IMR-90 (cell line): ENCODE measurements at places on chromosomes 1 and 21. TPM values are rescaled to one million over a fixed set of nuclear protein-coding genes. Genes with fewer than 3 reads are reported as not detected.

DNA sequence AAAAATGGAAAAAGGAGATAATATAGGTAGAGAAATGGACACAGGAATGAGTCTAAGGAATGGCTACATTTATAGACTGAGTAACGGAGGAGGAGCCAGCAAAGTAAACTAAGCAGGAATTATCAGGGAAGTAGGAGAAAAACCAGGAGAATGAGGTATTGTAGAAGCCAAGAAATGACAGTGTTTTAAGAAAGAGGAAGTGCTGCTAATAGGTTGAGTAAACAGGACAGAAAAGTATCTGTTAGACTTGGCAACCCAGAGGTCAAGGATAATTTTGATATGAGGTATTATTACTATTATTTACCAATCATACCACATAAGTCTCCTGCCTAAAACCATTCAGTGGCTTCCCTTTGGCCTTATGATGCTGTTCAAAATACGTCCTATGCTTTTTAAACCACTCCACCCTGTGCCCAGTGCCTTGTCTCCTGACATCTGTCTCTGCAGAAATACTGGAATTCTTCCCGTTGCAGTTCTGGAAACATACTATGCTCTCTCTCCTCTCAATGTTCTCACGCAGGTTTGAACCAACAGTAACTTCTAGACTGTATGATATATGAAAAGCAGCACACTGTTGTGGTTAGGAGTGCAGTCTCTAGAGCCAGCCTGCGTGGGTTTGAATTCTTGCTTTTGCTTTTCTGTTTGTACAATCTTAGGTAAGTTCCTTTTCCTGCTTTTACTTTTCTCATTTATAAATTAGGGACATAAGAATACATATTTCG, 24.6 kb upstream of the NEK7 start:
- no peak for DNase-seq

DNA sequence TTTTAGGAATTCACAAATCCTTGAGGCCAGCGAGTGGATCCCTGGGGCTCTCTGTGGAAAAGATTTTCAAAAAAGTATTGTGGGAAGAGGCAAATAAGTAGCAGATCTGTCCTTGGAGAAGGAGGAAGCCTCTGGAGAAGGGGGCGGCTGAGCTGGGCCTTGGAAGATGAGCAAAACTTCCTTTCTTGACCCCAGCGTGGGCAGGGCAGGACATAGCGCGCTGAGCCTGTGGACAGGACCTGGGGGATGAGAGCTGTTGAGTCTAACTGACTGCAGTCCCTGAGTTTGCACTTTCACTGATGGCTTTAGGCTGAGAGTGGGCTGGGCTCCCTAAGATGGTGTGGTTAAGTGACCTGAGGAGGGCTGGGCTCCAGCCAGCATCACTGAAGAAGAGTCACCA, 170.2 kb upstream of the GALNT2 start:
- no peak for DNase-seq

GRCh38 chr1:111596499-111596898, 23.1 kb upstream of the RAP1A start:
- no peak for DNase-seq

GRCh38 chr1:200749090-200749489, 10.4 kb downstream of the CAMSAP2 start:
- no peak for DNase-seq

The OVAAL gene
- not detected in 2 replicates for polyA plus RNA-seq

DNA sequence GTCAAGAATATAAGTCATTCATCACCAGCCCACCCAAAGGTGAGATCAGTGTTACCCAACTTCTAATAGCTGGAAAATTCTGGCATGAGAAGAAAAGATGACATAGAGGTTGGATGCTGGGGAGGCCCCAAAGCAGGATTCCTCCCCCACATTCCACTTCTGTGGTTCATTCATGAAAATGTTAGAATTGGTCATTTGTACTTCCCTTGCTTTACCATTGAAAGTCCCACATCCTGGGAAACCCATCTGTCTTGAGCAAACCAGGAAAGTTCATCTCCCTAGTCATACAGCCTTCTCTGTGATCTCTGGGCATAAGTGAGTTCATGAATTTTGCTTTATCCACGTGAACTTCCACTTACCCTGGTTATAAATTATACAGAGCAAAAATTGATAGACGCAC, 66.8 kb downstream of the SERINC2 start:
- peak; percentile 34 for DNase-seq

DNA sequence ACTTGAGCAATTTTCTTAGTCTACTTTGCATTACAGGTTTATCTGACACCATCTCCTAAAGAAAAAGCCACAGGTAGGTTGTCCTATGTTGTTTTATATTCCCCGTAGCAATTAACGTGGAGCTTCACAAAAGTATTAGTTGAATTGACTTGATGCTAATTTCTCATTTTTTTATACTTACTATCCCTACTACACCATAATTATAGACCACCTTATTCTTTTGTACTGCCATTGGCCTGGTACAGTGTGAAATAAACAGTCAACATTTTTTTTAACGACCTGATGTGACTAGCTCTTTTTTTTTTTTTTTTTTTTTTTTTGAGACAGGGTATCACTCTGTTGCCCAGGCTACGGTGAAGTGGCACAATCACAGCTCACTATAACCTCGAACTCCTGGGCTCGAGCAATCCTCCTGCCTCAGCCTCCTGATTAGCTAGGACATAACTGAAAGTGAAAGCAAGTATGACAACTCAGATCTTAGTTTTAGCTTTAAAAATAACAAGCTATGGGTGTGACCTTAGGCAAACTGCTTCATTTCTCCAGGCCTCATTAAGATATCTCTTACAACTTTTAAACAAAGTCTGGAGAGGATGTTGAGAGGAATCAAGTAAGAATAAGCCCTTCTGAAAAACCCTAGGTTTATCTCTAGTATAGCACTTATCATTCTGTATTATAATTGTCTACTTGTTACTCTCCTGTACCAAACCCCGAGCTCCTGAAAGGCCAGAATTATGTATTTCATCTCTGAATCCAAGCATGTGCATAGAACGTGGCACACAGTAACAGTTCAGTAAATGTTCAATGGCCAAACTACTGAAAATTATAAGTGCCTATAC, 49.5 kb downstream of the LUZP1 start:
- peak; percentile 37 for DNase-seq

GRCh38 chr21:42514883-42515228, 1.2 kb downstream of the SLC37A1 start:
- DNase-seq, result no peak

GRCh38 chr1:189616893-189617292, 860.8 kb downstream of the BRINP3 start:
- peak; percentile 37 for DNase-seq

DNA sequence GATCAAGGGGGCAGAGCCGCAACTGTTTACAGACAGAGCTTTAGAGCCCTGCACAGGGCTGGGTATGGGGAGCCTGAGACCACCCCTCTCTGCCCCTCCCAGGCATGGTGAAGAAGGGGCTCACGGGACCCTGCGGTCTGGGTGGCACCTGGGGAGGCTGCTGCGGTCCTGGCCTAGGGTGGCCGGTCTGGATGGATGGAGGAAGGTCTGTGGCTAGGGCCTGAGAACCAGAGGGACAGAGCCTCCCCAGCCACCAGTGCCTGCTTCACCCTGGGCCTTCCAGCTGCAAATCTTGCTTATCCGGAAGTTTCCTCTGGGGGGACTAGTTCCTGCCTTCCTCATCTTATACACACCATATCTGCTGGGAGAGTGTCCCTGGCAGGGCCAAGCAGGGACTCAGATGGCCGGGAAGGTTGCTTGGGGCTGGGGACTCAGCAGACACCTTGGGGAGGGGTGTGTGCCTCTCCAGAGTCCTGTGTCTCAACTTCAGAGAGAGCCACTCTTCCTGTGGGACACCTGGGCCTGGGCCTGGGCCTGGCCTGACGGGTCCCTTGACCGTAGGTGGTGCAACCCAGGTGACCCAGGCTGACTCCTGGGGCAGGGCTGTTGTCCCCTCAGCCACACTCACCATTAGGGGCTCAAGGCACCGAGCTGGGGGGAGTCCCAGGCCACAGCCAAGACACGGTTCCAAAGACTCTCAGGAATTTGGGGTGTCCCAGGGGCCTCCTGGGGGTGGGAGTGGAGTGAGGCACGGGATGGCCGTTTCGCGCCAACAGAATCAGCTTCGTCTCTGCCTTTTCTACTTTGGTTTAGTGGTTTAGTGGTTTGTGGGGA, 52.0 kb upstream of the ACTRT2 start:
- DNase-seq, result no peak

- no peak for DNase-seq
These were observed 6.9 kb downstream of the MT1HL1 start for GRCh38 chr1:236997361-236997760.

GRCh38 chr1:216596281-216596862, 126.9 kb downstream of the ESRRG start:
- DNase-seq, result peak; percentile 9

The AVPR1B gene
- not detected in 2 replicates for polyA plus RNA-seq

DNA sequence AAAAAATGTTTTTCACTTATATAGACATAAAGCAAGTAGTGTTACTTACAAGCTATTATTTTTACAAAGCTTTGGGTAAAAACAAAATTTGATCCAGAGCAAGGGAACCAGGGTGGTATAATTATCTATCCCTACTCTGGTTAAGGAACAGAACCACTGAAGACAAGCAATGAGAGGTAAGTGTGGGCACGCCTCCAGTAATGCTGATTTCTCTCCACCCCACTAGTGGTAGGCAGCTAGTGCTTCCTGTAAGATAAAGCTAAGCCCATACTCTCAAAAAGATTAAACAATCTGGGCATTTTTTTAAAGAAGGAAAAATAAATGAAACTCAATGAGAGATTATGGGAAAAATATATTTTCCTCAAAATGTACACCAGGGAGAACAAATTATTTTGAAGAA, 22.1 kb downstream of the TFB2M start:
- no peak for DNase-seq

The RHCE gene
- polyA plus RNA-seq, result 0.39 and 0.62 TPM in 2 replicates

- peak; percentile 33 for DNase-seq
These were observed 10.6 kb downstream of the LCA5L start for GRCh38 chr21:39434950-39435349.

- no peak for DNase-seq
These were observed 30.8 kb upstream of the COL18A1 start for GRCh38 chr21:45373991-45374816.

- no peak for DNase-seq
These were observed 25.5 kb downstream of the MAN1A2 start for GRCh38 chr1:117392771-117393170.

The HSF2BP gene
- polyA plus RNA-seq, result 0.63 and 0.87 TPM in 2 replicates

The CYP4A11 gene
- polyA plus RNA-seq, result not detected in 2 replicates

The LRRC38 gene
- polyA plus RNA-seq, result not detected in 2 replicates

The RIMS3 gene
- 0.10 and 0.22 TPM in 2 replicates for polyA plus RNA-seq

DNA sequence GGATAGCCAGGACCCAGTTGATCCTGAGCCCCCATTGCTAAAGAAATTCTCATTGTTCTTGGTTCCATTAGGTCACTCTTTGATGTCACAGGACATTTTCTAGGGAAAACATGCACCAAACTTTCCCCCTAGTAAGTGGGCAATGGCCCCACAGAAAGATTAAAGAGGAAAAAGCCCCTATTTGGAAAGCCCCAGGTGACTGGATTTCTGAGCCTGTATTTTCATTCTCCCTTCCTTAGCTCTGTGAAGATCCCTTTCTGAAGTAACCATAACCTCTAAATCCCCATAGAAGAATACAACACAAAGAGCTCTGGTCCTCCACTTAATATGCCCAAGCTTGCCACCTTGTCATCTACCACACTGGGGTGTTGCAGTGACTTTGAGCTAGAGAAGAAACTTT, 232.3 kb upstream of the FGGY start:
- DNase-seq, result no peak

The FCRL4 gene
- polyA plus RNA-seq, result not detected in 2 replicates

- no peak for DNase-seq
These were observed 4.8 kb downstream of the NKAIN1 start for GRCh38 chr1:31234870-31235269.

DNA sequence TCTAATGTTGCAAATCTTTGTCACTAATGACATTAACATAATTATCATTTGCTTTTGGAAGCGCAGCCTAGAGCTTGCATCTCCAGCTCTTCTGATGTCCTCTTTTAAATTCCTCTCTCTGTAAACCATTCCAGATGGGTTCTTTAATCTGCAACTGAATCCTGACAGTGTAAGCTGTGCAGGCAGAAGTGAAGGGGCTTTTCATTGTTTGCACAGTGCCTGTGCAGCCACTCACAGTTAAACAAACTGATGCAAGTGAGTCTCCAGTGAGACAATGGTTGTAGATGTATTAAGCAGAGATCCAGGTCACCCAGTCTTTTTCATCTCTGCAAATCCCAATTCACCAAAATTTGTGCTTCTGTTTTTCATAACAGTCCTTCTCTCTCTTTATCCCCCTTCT, 22.5 kb upstream of the FCRL5 start:
- DNase-seq, result no peak

DNA sequence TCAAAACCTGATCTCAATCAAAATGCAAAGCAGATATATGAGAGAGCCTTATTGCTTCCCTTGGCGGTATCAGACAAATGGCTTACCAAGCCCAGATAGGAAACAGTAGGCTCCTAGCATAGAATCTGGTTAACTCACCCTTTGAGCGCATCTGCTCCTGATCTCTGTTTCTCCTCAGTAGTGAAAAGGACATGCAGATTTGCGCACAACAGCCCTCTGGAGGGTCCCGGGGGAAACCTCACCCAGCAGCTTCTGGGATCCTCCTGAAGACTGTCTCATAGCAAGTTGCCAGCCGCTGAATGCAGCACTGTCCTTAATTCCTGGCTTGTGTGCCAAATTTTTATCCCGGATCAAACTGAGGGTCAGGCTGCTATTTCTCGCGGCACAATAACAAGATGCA, 192.2 kb downstream of the FASLG start:
- no peak for DNase-seq

DNA sequence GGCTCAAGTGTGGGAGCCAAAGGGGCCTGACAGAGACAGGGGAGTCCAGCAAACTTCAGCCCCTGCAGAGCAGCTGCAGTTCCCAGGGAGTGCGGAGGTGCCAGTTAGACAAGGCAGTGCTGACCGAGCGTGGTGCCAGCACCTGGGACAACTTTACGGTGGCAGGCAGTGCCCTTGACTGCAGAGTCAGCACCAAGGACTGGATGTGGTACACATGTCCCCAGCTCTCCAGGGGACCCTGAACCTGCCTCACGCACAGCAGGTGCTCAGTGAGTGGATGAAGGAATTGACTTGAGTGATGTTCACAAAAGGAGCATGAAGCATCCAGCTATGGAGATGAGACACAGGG, 296.5 kb downstream of the SIPA1L2 start:
- no peak for DNase-seq

DNA sequence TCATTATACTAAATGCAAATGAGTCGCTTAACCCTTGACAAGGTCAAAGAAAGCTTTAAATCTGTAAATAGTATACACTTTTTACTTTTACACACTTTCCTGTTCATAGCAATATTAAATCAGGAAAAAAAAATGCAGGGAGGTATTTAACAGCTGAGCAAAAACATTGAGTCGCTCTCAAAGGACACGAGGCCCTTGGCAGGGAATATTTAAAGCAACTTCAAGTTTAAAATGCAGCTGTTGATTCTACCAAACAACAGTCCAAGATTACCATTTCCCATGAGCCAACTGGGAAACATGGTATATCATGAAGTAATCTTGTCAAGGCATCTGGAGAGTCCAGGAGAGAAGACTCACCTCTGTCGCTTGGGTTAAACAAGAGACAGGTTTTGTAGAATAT, 62.7 kb downstream of the CAPN2 start:
- DNase-seq, result peak; percentile 30

The PTPRU gene
- polyA plus RNA-seq, result 10.7 and 10.8 TPM in 2 replicates

The CHIT1 gene
- not detected in 2 replicates for polyA plus RNA-seq

The CD1D gene
- not detected in 2 replicates for polyA plus RNA-seq
